ENCODE measurements at places on chromosomes 1 and 21. TPM values are rescaled to one million over a fixed set of nuclear protein-coding genes. Genes with fewer than 3 reads are reported as not detected.

The USP16 gene
- 27.7 TPM for total RNA-seq

GRCh38 chr1:4218619-4219018 is 318.5 kb upstream of the C1orf174 start:
- no peaks in the 10 kb centered on the region for H3K36me3 ChIP-seq
- no peak for DNase-seq
- H3K27ac ChIP-seq = no peak overlapping the region
- peaks cover 25% of the 10 kb centered on the region for H3K27me3 ChIP-seq

The TNNT2 gene
- total RNA-seq = 18.7 TPM

GRCh38 chr1:31955917-31956736 is 18.0 kb upstream of the PTP4A2 start:
- no peaks in the 10 kb centered on the region for H3K36me3 ChIP-seq
- peak; percentile 88 for DNase-seq
- peak overlapping the region; percentile 84 for H3K27ac ChIP-seq

The DPH2 gene
- 27.8 TPM for total RNA-seq

The C1orf141 gene
- total RNA-seq = not detected

- H3K27ac ChIP-seq = no peak overlapping the region
- no peaks in the 10 kb centered on the region for H3K27me3 ChIP-seq
- peaks cover 14% of the 10 kb centered on the region for H3K4me1 ChIP-seq
- no peaks in the 10 kb centered on the region for H3K36me3 ChIP-seq
Measured at GRCh38 chr1:161378014-161378413, 10.3 kb upstream of the CFAP126 start.

DNA sequence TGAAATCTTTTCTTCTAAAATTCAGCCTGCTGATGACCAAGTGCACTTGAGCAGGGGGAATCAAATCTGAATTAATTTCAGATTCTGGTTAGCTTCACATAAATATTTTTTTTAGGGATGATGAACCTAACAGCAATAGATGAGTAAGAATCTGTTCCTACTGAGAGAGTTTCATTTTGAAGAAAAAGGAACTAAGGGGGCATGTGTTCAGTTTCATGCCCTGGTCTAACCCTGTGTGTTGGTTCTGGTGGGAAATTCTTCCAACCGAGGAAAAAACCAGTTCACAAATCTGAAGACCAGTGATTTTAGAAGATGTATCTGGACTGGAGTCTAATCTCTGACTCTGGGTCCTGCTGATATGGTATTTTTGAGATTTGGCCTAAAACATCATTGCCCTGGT is 13.7 kb downstream of the SELL start:
- H3K4me3 ChIP-seq = no peak overlapping the region
- H3K36me3 ChIP-seq = no peaks in the 10 kb centered on the region
- no peaks in the 10 kb centered on the region for H3K27me3 ChIP-seq
- no peak for DNase-seq
- H3K4me1 ChIP-seq = no peaks in the 10 kb centered on the region
- no peak overlapping the region for H3K27ac ChIP-seq

DNA sequence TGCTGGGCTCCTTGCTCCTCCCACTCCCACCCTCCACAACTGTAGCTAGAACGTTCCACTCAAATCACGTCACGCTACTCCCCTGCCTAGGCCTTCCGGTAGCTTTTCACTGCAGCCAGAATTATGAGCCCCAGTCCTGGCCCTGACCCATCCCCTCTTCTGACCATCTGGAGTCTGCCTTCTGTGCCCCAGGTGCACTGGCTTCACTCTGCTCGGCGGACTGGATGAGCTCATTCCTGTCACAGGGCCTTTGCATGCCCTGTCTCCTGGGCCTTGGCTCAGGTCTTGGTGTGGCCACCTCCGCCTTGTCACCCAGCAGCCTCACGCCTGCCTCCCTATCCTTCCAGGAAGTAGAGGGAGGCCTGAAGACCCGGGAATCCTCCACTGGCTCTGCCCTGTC is 62.5 kb upstream of the ACTL8 start:
- peaks cover 81% of the 10 kb centered on the region for H3K36me3 ChIP-seq
- no peak overlapping the region for H3K27ac ChIP-seq
- H3K27me3 ChIP-seq = no peaks in the 10 kb centered on the region
- H3K4me1 ChIP-seq = no peaks in the 10 kb centered on the region
- H3K4me3 ChIP-seq = no peak overlapping the region
- no peak for DNase-seq

The GABRD gene
- total RNA-seq = not detected

Measured in suprapubic skin (tissue), 4 donors.